Bladder microvascular endothelial cell (primary cell): ENCODE measurements at places on chromosomes 3 and 15. TPM values are rescaled to one million over a fixed set of nuclear protein-coding genes. Genes with fewer than 3 reads are reported as not detected.

The GOLGA6D gene
- under 0.01 TPM in 1 of 2 replicates, not detected in the other for total RNA-seq

The GOLGA6B gene
- total RNA-seq = not detected in 2 replicates

The HTD2 gene
- 3.2 and 7.4 TPM in 2 replicates for total RNA-seq

The PLA2G4F gene
- not detected in 2 replicates for total RNA-seq

The AHSG gene
- total RNA-seq = not detected in 2 replicates

The EPHA3 gene
- under 0.01 and 0.16 TPM in 2 replicates for total RNA-seq

The GOLGA8M gene
- 0.16 and 7.2 TPM in 2 replicates for total RNA-seq

The FHIT gene
- total RNA-seq = 0.16 and 1.6 TPM in 2 replicates

The TMEM158 gene
- under 0.01 and 0.44 TPM in 2 replicates for total RNA-seq

The HACL1 gene
- 19.3 and 32.8 TPM in 2 replicates for total RNA-seq

The DNAH12 gene
- under 0.01 and 0.16 TPM in 2 replicates for total RNA-seq

The RPL32 gene
- 967 and 1,632 TPM in 2 replicates for total RNA-seq

The PSTPIP1 gene
- total RNA-seq = 0.13 TPM in 1 of 2 replicates, not detected in the other

The WNT5A gene
- total RNA-seq = 0.97 and 3.7 TPM in 2 replicates

The TM2D3 gene
- total RNA-seq = 23.8 and 60.6 TPM in 2 replicates

The SIDT1 gene
- not detected in 2 replicates for total RNA-seq

The DOCK3 gene
- under 0.01 TPM in 2 replicates for total RNA-seq

The CLDN11 gene
- 200 and 216 TPM in 2 replicates for total RNA-seq

The KLF15 gene
- 0.49 and 1.7 TPM in 2 replicates for total RNA-seq

The RMDN3 gene
- total RNA-seq = 24.1 and 36.4 TPM in 2 replicates

The PTH1R gene
- total RNA-seq = 0.06 and 0.32 TPM in 2 replicates

The LYZL4 gene
- not detected in 2 replicates for total RNA-seq

The REC114 gene
- not detected in 2 replicates for total RNA-seq

The SLC28A1 gene
- not detected in 2 replicates for total RNA-seq

The ZPLD1 gene
- not detected in 2 replicates for total RNA-seq

The SERPINI1 gene
- total RNA-seq = 1.4 and 1.6 TPM in 2 replicates

The PARP16 gene
- total RNA-seq = 0.97 and 3.0 TPM in 2 replicates

The WDR93 gene
- total RNA-seq = under 0.01 TPM in 1 of 2 replicates, not detected in the other

The POLQ gene
- 7.6 and 7.8 TPM in 2 replicates for total RNA-seq

The GP9 gene
- total RNA-seq = not detected in 2 replicates

The ADAM10 gene
- 94.7 and 345 TPM in 2 replicates for total RNA-seq

The SPTSSB gene
- not detected in 2 replicates for total RNA-seq

The C2CD4A gene
- under 0.01 and 1.3 TPM in 2 replicates for total RNA-seq

The C3orf85 gene
- total RNA-seq = not detected in 2 replicates

The CLDN1 gene
- 0.16 and 4.7 TPM in 2 replicates for total RNA-seq

The DNAJB11 gene
- 46.5 and 68.8 TPM in 2 replicates for total RNA-seq

The MESP1 gene
- total RNA-seq = 0.16 and 0.31 TPM in 2 replicates

The COPS2 gene
- 45.8 and 67.7 TPM in 2 replicates for total RNA-seq

The COL7A1 gene
- total RNA-seq = 0.25 and 0.32 TPM in 2 replicates

The IL17RD gene
- total RNA-seq = 0.25 and 0.49 TPM in 2 replicates
